ENCODE measurements at places on chromosomes 4 and X.

DNA sequence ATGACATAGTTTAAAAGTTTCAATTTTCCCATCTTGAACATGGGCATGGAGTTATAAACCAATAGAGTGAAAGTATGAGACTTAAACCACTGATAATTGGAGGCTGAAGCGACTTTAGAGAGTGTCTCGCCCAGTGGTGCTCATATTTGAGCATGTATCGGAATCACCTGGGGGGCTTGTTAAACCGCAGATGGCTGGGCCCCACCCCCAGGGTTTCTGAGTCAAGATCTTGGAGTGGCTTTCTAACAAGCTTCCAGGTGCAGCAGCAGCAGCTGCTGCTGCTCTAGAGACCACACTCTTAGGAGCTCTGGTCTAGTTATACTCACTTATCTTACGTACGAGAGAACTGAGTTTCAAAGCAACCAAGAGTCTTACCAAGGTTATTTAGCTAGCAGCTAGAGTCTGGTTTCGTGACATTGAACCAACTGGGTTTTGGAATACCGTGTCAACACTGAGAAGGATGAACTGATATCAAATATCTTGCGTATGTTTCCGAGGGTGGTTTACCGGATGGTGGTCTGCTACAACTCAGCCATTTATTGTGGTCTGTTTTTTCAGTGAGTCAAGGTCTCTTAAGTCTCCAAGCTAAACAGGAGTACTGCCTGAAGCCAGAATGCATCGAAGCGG lies 5.9 kb downstream of the PHEX start:
- no peak for DNase-seq

- peak; percentile 64 for DNase-seq
These were observed 8.0 kb upstream of the NEUROG2 start for GRCh38 chr4:112523764-112524505.

DNA sequence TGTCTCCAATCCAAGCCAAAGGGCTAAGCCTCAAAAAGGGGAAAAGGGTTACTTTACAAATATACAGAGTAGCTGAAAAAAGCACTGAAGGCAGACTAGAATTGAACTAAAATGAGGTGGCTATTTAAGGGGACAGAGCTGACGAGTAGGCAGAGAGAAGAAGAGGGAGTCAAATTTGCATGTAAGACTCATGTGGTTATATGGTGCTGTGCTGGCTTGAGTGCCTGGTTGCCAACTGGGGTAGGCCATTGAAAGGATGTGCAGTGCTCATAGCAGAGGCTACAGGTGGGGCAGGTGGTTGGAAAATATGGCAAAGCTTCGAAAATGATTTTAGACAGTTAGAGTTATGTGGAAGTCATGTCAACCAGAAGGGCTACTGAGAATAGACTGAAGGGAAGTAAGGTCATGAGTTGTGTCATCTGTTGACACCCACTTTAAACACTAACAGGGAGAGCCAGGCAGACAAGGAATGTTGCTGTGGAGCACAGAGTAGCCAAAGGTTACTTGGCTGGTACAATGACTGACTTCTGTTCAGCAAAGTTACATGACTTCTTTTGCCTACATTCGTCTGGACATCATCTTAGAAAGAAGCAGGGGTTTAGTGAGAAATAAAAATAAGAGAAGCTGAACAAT lies 1210.4 kb downstream of the ADGRL3 start:
- no peak for DNase-seq

DNA sequence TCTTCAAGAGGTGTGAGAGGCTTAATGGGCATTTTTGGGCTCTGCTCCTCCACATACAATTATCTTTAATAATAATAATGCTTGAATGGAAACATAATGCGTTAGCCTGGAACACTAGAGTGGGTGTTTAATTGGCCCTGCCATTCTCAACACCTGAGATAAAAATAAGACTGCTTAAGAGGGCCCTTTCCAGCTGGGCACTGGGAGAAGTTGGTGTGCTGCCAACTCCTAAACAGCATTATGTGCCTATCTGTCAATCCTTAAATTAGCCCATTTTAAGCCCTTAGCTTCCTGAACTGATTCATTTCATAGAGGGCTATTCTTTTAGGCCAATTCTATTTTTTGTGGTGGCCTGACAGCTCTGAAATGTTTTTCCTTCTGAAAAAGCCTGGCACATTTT lies 211.1 kb upstream of the ZIC3 start:
- DNase-seq: no peak

- DNase-seq: peak; percentile 74
These were observed 14.0 kb upstream of the ZCCHC18 start for GRCh38 chrX:104098151-104098808.

GRCh38 chrX:40945361-40945713 lies 139.9 kb upstream of the USP9X start:
- DNase-seq: peak; percentile 27

GRCh38 chr4:37837446-37837845 lies 11.0 kb downstream of the PGM2 start:
- no peak for DNase-seq

GRCh38 chr4:92497141-92497540 lies 193.4 kb downstream of the GRID2 start:
- no peak for DNase-seq

DNA sequence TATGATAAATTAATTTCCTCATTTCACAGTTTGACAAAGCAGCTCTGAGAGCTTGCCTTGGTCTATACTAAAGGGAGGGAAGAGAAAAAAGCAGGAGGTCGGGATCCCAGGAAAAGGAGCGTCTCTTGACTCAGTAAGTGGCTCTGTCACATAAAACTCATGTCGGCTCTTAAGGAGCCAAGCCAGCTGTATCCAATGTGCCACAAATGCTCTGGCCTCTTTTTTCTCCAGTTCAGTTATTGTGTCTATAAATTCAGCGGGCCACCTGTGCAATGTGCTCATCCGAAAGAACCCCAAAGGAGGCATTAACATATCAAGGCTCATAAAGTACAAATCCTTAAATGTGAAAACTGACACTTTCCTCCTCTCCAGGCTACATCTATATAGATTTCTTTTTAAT lies 337.7 kb upstream of the FAM241A start:
- no peak for DNase-seq

DNA sequence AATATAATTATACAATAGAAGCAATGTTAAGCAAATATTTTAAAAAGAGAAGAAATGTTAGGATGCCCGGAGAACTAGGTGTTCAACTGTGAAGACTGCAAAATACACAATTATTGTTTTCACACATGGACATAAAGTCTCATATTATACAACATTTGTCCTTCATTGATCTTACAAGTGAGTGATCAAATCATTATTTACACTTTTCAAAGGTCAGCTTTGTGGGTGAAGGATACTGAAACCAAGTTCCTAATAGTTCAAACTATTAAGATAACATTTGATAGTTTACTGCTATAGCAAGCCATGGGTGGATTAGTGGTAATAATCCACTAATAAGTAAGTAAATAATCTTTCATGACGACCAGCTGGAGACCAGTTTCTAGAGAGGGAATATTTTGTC lies 23.3 kb downstream of the CTSO start:
- no peak for DNase-seq

- no peak for DNase-seq
These were observed 37.4 kb downstream of the GPC3 start for GRCh38 chrX:133947996-133948395.
